Esophagus squamous epithelium (tissue), 5 donors: ENCODE measurements at places on chromosomes 5 and 9.

DNA sequence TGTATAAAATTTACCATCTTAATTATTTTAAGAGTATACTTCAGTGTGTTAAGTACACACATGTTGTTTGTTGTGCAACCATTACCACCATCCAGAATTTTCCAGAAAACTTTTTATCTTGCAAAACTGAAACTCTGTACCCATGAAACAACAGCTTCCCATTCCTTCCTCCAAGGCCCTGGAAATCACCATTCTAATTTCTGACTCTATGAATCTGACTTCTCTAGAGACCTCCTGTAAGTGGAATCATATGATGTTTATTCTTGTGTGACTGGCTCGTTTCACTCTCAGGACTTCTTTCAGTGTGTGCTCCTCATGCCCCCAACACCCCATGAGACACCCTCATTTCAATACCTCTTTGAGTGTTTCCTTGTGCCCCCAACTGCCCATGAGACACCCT is 60.4 kb upstream of the COL15A1 start:
- DNase-seq, result no peak

DNA sequence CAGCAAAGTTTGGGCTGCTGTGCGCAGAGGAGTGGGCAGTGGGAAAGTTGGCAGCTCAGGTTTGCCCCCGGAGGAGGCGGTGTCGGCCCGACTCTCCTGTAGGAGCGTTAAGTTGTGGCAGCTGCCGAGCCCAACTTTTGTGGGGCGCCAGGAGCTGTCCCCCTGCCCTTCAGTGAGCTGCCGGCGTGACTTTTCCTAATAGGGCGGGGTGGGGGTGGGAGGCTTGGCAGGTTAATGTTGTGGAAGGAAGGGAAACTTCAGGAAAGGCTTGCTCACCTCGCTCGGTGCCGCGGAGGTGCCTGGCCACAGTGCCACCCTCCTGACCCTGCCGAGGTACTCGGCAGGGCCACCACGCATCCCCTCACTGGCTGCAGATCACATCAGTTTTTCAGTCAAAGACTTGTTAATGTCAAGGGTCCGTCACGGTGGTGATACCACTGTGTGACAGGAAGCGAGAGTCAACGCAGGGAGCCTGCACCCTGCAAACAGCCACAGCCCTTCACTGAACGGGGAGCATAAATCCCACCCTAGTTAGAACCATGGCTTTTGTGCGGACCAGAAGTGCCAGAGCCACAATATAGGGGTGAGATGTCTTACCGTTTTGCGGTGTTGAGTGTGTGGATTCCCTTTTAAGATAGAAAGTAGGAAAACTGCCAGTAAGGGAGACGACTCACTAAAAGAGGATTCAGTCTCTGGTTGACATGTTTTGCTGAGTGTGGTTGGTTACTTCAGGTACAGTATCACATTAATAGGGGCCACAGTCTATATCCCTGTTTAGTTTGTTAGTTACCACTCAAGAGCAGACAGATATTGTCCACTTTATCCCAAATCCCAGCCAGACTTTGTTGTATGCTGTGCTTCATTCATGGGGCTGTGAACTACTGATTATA is 796 bp downstream of the LNPEP start:
- peak; percentile 13 for DNase-seq

GRCh38 chr5:173613433-173614159 is 2.9 kb downstream of the BOD1 start:
- DNase-seq, result no peak

DNA sequence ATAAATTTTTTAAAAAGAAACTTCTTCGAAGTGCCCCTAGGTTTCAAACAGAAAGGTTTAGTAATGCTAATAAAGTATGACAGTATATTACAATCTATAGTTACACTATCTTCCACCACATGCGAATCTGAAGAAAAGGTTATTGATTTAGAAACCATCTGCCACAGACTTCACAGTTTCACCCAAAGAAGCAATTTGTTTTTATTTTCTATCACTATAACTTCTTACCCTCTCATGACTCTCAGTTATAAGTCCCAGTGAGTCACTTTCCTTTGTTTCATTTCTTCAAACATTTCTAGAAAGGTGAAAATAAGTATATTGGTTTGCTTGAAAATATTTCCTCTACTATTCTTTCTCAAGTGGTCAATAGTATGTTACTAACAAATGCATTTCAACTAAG is 93.6 kb downstream of the MCTP1 start:
- no peak for DNase-seq

DNA sequence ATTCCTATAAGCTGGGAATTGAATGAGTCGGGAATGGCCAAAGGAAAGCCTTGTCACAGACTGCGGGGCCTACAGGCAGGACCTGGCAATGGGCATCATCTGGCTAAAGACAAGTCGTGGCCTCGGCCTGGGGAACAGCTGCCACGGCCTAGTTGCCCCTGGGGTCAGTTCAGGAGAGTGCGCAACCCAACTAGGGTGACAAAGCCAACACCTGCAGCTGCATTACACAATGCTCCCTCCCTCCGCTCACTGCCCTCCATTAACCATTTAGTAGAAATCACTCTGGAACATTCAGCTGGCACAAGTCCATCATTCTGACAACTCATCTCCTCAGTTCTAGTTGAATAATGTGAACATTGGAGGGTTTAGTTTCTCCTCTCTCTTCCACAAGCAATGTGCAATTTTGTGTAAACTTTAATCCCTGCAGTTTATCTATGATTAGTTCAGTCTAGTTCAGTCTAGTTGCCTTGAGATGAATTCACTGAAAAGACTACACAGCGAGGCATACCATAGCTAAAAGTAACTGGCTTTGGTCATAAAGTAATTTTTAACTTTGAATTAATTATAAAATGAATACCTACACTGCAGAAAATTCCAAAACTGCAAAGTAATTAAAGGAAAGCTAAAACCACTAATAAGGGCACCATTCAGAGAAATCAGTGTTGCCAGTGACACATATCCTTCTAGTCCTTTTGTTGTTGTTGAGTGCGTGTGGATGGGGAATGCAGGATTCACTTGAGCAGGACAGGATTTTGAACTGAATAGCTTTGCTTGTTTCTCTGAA is 5.1 kb downstream of the GLDC start:
- no peak for DNase-seq

- no peak for DNase-seq
These were observed 176.8 kb downstream of the MACROH2A1 start for GRCh38 chr5:135222171-135222681.

- DNase-seq, result no peak
These were observed 18.4 kb downstream of the GADD45G start for GRCh38 chr9:89622933-89623861.

DNA sequence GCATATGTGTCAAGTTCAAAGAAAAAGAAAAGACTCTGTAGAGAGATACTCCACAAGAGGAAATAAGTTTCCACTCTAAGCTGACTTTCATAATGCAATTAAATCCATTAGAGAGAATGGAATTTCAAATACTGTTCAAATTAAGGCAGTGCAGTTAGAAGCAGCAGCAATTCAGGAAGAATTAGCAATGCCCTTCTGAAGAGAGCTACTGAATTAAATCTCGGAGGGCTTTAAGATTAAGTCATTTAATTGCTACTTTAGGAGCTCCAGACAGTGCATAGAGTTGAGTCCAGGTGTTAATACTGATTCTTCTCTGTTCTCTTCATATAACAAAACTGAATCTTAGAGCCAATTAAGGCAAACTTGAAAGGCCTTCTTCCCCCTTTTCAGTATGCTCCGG is 8.5 kb downstream of the CDH12 start:
- DNase-seq, result no peak

DNA sequence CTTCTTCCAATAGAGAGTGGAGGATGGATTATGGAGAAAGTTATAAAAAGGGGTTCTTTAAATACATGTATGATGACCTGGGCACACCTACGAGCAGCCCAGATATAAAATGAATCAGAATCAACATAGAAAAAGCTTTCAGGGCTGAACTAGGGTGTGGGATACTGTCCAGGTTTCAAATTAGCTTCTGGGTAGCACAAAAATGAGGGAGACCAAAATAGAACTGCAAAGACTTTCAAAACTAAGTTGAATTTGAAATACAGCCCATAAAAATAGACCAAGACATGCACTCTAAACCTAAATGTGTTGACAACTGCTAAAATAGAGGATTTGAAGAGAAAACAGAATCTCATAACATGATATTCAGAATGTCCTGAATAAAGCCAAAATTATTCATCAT is 17.0 kb downstream of the ZNF484 start:
- no peak for DNase-seq

DNA sequence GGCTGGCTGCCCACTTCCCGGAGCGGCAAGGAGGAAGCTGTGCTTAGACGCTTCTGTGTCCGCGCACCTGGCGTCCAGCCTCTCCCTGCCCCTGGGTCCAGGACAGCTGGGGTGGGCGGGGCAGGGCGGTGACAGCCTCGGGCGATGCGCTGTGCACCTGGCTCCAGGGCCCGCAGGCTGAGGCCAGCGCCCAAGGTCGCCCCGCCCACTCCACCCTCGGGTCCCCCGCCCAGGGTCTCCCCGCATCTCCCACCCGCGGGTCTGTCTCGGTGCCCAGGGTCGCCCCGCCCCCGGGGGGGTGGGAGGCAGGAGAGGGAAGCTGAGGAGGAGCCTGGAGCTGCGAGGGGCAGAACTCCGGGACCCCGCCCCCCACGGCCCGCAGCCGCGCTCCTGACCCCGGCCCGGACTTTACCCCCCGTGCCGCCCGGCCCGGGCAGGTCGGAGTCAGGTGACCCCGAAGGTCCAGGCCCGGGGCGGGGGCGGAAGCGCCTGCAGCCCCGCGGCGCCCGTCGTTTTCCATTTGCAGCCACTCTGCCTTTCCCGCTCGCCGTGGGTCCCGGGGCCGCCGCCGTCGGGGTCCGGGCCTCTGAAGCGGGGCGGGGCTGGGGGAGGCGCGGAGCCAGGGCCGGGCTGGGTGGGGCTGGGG is at the start of gene ENTPD8:
TSS of gene ENTPD8 (minus strand) at position 69 of the 646 bp plus-strand sequence. CDS start 3,072 bp downstream, outside the sequence.
- DNase-seq, result no peak

GRCh38 chr9:106723926-106724325 is 139.0 kb upstream of the ZNF462 start:
- DNase-seq, result no peak

DNA sequence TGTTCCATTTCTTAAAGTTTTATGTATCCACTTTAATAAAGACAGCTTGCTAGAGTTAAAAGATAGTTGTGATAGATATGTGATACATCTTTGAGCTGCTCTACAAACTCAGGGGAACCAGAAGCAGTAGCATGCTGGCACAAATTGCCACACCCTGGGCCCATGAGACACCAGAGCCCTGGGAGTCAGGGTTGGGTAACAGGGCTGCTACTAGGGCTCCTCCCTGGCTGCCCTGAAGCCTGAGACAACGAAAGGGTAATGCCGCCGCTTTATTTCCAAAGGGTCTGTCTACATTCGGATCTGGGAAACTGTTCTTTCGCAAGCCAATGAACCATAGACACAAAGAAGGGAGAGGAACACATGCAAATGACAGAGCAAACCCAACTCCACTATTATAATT is 29.2 kb downstream of the PTPN3 start:
- no peak for DNase-seq

GRCh38 chr5:133746834-133747233 is 134.5 kb upstream of the FSTL4 start:
- no peak for DNase-seq

- DNase-seq, result no peak
These were observed 74.1 kb downstream of the GALNT10 start for GRCh38 chr5:154264549-154265196.

DNA sequence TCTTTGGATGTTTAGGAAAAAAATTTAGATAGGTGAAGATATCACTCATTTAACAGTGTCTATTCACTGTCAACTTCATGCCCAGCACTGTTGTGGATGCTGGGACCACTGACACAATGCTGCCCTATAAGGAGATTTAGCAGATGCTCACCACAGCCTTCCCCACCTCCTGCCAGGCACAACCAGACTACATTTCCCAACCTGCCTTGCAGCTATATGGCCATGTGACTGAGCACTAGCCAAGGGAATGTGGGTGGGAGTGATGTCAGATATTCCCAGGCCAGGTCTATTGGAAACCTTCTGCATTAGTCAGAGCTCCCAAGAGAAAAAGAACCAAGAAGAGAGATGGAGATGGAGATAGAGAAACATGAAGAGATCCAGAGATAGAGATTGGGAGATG is 302.6 kb upstream of the TAS2R1 start:
- no peak for DNase-seq

DNA sequence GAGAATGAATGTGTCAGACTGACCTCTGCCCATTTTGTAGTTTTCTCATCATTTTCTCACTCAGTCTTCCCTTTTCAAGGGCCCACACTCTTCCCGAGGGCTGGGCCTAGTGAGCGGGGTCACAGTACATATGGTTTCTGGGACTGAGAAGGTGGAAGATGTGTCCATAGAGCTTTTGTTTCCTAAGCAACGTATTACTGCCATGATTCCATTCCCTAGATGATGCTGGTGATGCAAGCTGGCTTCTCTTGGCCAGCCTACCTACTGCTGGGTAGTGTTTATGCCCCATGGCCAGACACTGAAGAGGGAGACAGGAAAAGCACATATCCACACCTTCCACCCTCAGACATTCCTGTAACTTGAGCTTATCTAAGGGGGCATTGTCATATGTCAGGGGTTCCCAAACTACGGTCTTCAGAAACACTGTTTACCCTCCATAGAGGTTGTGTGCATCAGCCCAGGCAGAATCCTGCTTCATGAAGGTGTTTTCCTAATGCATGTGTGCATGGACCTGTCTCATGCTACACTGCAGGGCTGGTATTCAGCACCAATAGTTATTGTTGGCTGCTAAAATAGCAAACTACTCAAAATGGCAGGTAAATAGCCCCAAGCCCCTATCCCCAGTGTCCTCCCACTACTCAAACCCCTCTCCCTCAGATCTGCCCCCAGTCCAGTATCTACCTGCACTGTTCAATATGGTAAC is 9.5 kb downstream of the IRF1 start:
- DNase-seq, result no peak

GRCh38 chr5:127872494-127872893 is 169.3 kb downstream of the CCDC192 start:
- DNase-seq, result no peak

DNA sequence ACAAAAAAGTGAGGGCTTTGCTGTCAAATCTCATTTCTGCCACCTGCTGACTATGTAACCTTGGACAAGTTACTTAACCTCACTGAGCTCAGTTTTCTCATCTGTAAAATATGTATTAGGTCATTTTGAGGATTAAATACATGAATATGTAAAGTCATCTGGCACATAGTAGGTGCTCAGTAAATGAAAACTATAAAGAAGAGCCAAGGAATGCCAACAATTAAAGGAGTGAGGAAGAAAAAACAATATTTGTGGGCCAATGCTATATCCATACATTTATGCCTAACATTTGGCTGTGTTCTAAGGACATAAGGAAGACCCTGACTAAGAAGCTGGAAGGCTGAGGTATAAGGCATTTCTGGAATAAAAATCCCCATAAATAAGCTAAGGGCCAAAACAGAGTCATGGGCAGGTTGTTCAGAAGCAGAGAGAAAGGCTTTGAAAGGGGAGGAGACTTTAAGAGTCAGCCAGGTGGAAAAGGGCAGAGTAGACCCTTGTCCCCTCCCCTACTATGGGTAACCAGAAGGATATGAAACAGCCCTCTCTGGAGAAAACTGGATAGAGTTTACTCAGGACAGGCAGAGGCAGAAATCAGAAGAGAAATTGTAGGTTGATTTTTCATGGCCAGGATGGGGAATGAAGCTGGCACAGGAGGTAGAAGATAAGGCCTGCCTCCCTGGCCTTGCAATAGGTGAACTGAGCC is 47.6 kb upstream of the SIL1 start:
- no peak for DNase-seq

GRCh38 chr9:78605041-78606000 is 308.4 kb downstream of the PSAT1 start:
- no peak for DNase-seq

- DNase-seq, result no peak
These were observed 145.8 kb upstream of the SLC30A5 start for GRCh38 chr5:68947986-68948385.
